ENCODE measurements at places on chromosomes 7 and 10.

GRCh38 chr10:53379956-53380355, 607.4 kb upstream of the MBL2 start:
- no peak for DNase-seq

GRCh38 chr10:113216102-113216501, 266.1 kb downstream of the TCF7L2 start:
- no peak for DNase-seq

DNA sequence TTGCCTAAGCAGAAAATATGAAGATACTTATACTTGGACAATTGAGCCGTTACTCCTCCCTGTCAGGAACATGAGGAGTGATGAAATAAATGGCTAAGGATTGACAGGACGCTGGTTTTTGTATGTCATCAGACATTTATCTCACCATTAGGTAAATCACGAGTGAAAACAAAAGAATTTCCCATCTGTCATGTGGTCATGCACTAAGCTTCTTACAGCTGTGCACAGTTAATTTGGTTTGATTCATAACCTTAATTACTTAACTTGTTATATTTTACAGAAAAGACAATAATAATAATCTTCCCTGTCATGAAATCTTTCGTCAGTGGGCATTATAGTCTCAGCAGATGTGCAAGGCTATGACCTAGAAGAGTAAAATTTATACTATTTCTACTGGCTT, 266.5 kb downstream of the HGF start:
- DNase-seq: no peak

- DNase-seq: no peak
Measured at GRCh38 chr7:134443396-134444070, 15.4 kb downstream of the AKR1B1 start.

DNA sequence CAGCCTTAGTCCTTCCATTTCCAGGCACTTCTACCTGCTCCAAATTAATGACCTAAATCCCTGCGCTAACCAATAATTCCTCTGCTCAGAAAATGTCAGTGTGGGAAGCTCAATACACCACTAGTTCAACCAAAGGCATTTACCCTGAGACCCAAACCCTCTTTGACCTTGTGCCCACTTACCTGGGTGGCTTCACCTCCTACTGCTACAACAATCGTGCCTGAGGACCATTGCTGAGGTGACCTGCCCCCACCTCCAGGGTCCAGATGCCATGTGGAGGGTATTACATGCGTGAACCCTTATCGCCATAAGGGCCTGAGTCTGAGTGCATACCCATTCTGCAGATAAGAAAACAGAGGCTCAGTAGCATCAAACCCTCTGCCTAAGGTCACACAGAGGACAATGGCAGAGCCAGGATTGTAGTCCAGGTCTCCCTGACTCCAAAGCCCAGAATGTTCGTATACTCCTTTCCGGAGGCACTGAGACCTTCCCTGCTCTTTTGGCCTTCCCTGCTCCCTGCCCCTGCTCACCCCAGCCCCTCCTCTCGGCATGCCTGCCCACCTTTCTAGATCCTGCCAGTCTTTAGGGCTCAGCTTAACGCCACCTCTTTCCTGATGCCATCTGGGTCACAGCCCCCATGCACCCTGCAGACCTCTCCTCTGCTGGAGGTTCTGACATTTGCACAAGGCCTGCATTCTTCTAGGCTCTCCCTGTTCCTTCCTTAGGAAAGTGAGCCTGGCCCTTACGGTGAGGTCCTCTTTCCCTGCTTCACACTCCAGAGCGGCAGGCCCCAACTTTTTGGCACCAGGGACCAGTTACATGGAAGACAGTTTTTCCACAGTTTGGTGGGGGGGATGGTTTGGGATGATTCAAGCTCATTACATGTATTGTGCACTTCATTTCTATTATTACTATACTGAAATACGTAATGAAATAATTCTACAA, 94.9 kb downstream of the CHST15 start:
- DNase-seq: no peak

- DNase-seq: peak; percentile 11
Measured at GRCh38 chr10:132974886-132975830, 32.8 kb upstream of the CFAP46 start.

DNA sequence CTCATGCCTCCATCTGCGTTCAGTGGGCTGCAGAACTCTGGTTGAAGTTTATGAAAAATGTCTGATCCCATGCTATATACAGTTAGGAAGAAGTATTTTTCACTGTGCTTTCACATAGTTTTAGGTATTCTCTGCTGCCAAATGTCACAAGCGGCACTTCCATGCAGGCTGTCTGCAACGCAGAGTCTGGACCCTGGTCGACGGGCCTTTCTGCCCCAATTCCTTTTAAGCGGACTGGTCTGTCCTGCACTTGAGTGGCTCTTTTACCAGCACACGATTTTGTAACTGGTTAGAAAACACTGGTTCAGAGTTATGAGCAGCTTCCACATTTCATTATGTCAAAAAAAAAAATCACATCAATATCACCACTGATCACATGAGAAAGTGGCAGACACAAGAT, 143.0 kb downstream of the DIP2C start:
- DNase-seq: no peak

DNA sequence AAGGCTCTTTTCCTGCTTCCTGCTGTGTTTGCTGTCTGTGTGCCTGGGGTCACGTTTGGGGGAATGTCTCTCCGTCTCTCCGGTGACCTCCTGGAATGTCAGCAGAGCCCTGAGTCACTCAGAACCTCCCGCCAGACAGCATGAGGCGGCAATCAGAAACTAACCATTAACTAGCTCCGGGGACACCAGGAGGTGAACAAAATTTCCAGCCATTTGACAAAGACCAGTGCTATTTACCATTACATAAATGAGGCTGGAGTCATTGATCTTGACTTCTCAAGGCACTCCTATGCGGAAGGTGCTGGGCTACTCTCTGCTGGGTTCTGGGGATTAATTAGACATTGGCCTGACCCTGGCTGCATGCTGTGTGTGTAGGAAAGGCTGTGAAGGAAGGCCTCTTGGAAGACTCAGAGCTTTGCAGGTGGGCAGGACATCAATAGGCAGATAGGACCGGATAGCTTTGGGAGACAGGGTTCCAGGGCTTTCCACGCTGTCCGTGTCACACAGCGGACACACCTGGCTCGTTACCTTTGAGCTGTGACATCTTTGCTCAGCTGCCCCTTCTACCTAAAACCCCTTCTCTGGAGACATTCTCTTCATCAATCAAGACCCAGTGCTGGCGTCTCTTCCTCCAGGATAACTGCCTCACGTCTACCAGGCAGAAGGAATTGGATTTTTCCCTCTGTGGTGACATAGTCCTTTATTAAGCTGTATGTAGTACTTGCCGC, 77.0 kb downstream of the PFKFB3 start:
- no peak for DNase-seq
